GM04503 (cell line): ENCODE measurements at places on chromosomes 3 and 15.

- no peak for DNase-seq
Observed at GRCh38 chr15:51405693-51406523, 64.5 kb downstream of the GLDN start.

DNA sequence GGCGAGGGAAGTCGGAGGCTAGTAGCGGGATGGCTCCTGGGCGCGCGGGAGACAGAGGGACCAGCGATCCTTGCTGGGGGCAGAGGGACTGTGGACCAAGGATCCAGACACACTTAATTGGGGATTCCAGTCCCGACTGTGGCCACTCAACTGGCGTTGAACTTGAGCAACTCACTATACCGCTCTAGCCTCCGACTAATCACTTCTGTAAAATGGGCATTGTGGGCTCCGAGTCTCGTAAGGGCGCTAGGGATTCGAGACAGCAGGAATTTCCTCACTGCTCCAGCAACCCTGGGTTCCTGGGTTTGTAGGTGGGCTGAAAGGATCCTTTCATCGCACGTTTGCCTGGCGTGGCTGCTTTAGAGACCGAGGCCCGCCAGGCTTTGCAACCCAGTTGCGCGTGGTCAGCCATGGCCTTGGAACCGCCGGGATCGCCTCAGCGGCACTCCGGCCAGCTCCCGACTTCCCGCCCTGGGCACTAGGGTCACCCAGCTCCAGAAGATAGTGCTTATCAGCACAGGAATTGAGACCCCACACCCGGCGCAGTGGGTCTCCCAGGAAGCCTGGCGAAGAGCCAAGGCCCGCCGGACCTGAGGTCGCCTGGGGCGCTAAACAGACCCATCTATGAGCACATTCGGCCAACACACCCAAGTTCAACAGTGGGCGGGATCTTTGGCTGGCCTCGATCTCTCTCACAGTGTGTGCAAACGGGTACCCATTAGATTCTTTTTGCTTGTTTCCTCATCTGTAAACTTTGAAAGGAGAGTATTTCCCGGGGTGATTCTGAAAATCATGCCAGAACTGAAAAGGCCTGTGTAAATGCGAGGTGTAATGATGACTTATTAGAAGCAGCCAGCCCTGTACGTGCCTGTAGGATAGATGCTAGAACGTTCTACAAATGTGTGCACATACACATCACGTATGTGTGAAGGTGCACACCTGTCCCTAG is 9.9 kb downstream of the FOXL2 start:
- no peak for DNase-seq

GRCh38 chr15:59232476-59232875 is 25.8 kb downstream of the LDHAL6B start:
- peak; percentile 78 for DNase-seq

DNA sequence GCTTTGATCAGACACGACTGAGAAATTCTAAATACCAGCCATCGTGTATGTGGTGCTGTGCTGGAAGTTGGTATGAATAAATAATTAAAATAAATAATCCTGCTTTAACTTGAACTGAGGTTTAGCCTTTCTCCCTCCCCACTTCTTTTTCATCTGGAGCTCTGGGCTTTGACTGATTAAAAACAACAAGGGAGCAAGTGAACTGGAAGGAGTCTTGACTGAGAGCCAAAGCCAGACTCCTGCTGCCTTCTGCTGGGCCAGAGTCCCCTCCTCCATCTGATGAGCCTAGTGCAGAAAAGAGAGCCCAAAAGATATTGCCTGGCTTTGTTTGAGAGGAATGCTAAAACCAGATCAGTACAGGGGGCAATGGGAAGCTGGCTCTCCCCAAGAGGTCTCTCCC is 96.0 kb downstream of the CCNL1 start:
- DNase-seq: no peak

- DNase-seq: no peak
Observed at GRCh38 chr15:79897380-79897678, 515 bp upstream of the MTHFS start.

DNA sequence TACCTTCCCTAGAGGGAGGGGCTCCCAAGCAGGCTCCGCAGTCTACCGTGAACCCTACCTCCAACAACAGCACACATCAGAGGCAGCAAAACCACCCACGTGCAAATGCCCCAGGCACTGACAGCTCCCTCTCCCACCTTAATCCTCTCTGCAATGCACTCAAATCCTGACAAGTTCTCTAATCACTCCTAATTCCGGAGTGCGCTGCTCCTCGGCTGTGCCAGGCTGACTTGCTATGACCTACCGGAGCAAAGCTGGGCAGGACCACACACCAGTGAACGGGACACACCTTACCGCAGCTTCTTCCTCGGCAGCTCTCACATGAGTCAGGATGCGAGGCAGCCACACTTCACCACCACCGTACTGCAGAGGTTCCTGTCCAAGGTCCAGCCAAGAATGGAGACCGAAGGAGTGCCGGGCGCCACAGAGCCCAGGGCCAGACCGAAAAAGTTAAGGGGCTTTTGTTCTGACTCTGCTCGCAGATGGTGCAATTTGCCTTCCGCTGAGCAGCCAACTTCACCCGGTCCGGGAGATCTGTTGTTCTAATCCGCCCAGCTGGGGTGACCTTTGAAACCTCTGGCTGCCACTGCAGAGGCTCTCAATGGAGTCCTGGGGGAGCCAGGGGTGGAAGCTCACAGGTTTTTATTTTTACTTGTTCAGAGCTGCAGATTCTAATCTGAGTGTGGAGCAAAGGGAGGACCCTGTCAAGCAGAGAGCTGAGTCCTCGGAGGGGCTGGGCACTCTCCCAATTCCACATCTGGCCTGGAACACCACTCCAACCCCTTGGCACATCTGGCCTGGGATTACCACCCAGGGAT is 84.4 kb downstream of the MYLK start:
- DNase-seq: no peak

- DNase-seq: no peak
Observed at GRCh38 chr15:63357731-63358130, 23.9 kb downstream of the CA12 start.

GRCh38 chr3:13110678-13111116 is 37.5 kb upstream of the IQSEC1 start:
- DNase-seq: no peak

- no peak for DNase-seq
Observed at GRCh38 chr15:39701988-39702387, 80.7 kb downstream of the FSIP1 start.

GRCh38 chr3:32202496-32202895 is 36.0 kb upstream of the CMTM8 start:
- DNase-seq: no peak

DNA sequence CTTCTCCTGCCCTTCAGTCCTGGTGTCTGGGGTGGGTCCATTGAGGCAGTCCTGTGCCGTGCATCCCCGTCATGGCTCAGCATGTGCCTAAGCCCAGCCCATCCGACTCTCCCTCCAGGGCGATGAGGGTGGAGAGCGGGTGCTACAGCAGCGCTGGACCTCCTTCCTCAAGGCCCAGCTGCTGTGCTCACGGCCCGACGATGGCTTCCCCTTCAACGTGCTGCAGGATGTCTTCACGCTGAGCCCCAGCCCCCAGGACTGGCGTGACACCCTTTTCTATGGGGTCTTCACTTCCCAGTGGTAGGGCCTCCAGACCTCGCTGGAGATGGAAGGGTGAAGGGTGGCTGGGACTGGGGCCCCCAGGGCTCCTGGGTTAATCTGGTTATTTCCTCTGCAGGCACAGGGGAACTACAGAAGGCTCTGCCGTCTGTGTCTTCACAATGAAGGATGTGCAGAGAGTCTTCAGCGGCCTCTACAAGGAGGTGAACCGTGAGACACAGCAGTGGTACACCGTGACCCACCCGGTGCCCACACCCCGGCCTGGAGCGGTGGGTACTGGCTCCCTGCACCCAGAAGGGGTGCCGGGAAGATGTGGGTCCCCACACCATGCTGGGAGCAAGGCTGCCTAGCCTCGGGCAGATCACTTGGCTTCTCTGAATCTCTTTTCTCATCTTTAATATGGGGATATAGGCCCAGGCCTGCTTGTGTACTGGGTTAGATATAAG is 10.1 kb downstream of the CIB1 start:
- no peak for DNase-seq

- DNase-seq: no peak
Observed at GRCh38 chr3:153397794-153398193, 235.8 kb downstream of the RAP2B start.

DNA sequence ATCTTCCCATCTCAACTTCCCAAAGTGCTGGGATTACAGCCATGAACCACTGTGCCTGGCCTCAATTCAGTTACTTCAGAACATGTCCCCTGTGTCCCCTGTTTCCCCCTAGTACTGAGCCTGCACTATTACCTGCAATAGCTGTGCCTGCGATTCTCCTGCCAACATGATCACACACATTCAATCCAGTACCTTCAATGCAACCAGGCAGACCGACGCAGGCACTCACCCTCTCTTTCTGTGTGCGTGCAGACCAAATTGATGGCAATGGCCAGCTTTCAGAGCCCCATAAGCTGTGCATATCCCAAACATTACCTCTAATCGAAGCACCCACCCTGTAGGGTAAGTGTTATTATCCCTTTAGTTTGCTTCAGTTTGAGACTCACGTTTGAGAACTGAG is 73.0 kb upstream of the EPHB3 start:
- DNase-seq: no peak

DNA sequence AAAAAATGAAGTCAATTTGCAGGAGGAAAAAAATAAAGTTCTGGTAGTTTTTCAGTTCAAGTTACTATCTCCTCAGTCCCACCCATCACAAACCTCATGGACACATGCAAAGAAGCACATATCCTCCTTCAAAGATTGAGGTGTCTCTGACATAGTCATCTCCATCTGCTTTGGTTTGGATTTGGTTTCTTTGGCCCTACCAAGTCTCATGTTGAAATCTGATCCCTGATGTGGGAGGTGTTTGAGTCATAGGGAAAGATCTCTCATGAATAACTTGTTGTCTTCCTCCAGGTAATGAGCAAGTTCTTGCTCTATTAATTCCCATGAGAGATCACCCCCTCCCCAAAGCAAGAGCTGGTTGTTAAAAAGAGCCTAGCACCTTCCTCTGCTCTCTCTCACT is 446.8 kb downstream of the IGSF11 start:
- DNase-seq: no peak

- DNase-seq: no peak
Observed at GRCh38 chr3:111471831-111472230, 70.2 kb upstream of the CD96 start.

DNA sequence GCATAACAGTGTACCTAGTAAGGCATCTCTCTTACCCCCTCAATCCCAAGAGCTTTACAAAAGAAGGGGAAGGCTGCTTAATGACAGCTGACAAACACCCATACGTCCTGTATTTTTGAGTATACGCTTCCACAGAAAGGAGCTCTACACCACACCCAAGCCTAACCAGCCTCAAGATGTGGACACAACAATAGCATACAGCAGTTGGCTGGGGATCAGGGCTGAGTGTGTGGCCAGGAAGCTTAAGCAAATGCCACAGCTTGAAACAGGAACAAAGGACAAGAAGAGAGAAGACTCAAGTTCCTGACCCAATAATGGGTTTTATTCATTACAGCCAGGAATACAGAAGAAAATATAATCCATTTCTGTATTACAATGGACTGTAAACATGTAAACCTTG is 6.9 kb downstream of the HEXA start:
- no peak for DNase-seq

DNA sequence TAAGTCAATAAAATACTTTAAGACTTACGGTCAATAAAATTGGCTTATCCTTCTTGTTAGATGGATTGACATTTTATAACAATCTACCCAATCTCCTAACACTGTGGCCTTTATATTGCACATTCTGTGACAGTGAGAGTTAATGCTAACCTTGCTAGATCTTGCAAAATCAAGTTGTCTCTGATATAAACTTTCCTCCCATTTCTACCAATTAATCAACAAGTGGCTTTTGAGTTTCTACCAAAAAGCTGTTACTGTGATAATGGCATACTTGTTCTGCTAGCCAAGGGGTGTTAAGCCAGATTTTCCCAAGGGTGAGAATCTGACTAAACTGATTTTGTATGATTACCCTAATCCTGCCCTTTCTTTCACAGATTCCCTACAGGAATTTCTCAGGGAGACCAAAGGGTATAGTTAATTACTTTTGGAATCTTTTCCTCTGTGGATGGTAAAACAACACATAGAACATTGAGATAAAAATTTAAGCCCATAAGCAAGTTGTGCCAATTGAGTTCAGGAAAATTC is 174.1 kb upstream of the SUCLG2 start:
- DNase-seq: no peak

GRCh38 chr3:153026026-153026425 is 136.0 kb upstream of the RAP2B start:
- DNase-seq: no peak

DNA sequence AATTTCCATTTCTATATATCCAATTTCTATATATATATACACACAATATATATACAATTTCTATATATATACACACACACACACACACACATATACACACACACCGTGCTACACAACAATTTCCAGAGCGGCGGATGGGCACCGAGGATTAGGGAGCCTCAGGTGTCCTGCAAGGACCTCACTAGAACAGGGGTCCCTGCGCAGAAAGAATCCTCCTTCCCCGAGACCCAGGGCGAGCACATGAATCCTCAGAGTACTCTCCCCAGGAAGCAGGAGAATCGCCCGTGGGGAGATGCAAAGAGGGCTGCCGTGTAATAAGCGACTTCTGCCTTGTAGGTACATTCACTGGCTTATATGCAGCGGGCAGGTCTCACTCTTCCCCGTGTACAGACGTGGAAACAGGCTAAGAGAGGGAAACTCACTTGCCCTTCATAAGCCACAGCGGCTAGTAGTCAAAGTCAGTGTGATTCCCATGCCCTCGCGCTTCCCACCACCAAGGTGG is 467 bp downstream of the PIF1 start:
- no peak for DNase-seq

GRCh38 chr3:112858410-112859069 is 11.9 kb upstream of the CD200R1L start:
- DNase-seq: no peak

DNA sequence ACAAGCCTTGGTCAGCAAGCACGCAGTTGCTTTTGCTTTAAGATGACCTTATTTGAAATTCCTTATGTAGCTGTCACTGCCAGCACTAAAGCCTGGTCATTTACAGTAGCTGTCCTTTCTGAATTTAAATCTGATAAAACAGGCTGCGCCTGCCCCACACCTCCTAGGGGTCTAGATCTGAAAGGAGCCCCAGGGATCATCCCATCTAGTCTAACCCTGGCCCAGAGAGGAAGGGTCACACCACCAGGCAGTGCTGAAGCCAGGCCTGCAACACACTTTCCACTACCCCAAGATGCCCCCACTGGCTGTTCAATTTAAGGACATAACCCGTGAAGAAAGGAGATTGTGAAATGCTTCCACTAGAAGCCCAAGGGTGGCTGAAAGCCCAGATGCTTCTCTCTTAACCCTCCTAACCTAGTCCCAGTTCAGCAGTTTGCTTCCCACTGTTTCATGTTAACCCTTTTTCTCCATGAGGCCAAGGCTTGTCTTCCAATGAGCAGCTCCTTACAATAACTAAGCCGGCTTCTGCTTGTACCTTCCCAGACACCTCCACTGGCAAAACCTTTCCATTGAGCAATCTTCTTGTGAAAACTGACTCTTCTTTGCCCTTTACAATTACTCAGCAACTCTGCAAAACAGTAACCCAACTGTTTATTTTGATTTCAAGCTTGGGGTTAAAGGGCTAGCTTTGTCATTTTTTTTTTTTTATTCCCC is 198.9 kb upstream of the LPP start:
- DNase-seq: peak; percentile 69

GRCh38 chr3:148083526-148084182 is 614.0 kb upstream of the AGTR1 start:
- no peak for DNase-seq

GRCh38 chr3:104460477-104461406 is 906.0 kb upstream of the ALCAM start:
- peak; percentile 33 for DNase-seq

GRCh38 chr3:45972534-45973402 is 22.9 kb downstream of the FYCO1 start:
- peak; percentile 71 for DNase-seq
